ENCODE measurements at places on chromosomes 3 and 15.
A peak's percentile ranks its signal among the peaks of the same experiment; 100 is the strongest.

DNA sequence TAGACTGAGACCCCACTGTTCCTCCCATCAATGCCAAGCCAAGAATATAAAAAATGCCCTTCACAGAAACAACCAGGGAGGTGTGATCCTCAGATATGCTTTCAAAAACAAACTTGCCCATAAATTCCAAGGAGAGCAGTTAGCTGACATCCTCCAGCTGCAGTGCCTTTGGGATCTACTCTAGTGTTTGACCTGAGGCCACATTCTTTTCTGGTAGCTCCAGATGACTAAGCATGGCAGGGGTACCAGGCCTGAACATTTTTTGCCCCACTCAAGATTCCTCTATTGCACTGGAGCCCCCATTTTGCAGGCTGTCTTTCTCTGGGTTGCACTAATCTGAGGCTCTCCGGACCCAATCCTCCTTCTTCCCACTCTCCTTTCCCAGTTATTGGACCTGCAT is 27.9 kb upstream of the ACP3 start:
- H3K4me3 ChIP-seq: no peak overlapping the region
- H3K36me3 ChIP-seq: no peaks in the 10 kb centered on the region
- H3K27me3 ChIP-seq: no peaks in the 10 kb centered on the region
- H3K4me1 ChIP-seq: peaks cover 5% of the 10 kb centered on the region
- no peak for DNase-seq

DNA sequence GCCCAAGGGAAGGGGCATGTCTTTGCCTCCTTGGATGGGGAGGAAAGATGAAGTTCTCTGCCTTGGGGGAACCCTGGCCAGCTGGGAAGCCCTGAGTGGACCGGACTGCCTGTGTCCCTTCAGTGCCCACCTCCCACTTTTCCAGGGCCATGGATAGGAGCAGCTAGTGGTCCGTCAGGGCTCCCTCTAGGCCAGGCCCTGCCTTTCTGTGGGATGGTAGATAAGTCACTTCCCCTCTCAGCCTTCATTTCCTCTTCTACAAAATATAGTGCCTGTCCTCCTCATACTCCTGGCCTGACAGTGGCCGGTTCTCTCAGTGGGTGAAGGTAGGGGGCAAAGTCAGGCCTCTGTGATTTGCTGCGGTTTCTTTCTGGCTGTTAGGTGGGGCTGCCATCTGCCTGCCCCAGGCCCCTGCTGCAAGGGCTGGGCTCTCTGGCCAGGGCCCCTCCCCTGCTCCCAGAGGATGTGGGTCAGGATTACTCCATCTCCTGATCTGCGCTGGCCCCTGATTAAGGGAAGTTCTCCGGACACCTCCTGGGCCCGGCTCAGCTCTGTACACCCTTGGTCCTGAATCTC is 1.4 kb downstream of the PLEKHO2 start:
- peak overlapping the region; percentile 93 for H3K4me3 ChIP-seq
- H3K4me1 ChIP-seq: peaks cover 72% of the 10 kb centered on the region
- H3K27ac ChIP-seq: peak overlapping the region; percentile 86

DNA sequence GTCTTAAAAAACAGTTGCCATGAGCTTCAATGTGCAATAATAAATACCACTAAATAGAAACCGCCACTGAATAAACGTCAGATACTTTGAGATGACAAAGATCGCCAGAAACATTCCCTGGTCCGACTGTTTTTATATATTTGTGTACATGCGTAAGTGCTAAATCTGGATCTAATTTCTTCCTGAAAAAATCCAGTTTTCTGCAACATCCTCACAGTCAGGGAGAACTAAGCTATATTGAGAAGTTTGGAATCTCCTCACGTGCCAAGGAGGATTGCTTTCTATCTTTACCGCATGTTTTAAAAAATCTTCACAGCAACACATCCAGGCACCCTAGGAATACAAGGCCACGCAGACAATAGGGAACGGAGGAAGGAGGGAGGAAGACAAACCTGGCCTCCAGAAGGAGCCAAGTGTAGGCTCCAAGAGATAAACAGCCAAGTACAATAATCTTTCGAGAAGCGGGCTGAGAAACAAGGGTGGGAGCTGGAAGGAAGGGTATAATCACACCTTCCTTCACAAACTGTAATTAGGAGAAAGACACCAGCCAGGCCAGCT is 5.7 kb downstream of the VGLL4 start:
- H3K4me1 ChIP-seq: peaks cover 22% of the 10 kb centered on the region
- H3K4me3 ChIP-seq: no peak overlapping the region
- no peak for DNase-seq
- no peak overlapping the region for H3K27ac ChIP-seq

DNA sequence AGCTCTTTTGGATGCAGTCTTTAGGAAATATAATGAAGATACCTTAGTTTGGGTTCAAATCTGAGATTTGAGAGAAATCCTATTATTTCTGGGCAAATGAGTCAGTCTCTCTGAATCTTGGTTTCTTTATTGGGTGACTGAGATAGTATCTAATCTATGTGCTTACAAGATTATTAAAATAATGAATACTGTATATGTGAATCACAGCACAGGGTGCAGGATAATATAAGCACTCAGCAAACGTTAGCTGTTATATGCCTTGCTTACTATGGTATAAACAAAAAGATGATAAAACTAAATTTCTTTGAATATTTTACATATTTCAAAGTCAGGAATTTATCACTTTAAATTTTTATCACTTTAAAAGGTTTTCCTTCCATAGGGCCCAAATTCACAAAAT is 29.6 kb downstream of the FGF7 start:
- no peaks in the 10 kb centered on the region for H3K4me1 ChIP-seq
- no peak overlapping the region for H3K4me3 ChIP-seq
- H3K36me3 ChIP-seq: no peaks in the 10 kb centered on the region
- DNase-seq: no peak
- H3K27ac ChIP-seq: no peak overlapping the region
- H3K27me3 ChIP-seq: no peaks in the 10 kb centered on the region

GRCh38 chr3:175107995-175108394 is 248.9 kb downstream of the NAALADL2 start:
- no peak overlapping the region for H3K4me3 ChIP-seq
- DNase-seq: no peak
- H3K27me3 ChIP-seq: no peaks in the 10 kb centered on the region

GRCh38 chr3:104523136-104523535 is 843.6 kb upstream of the ALCAM start:
- no peaks in the 10 kb centered on the region for H3K4me1 ChIP-seq
- no peak overlapping the region for H3K4me3 ChIP-seq
- H3K36me3 ChIP-seq: no peaks in the 10 kb centered on the region
- no peak for DNase-seq
- H3K27me3 ChIP-seq: no peaks in the 10 kb centered on the region

DNA sequence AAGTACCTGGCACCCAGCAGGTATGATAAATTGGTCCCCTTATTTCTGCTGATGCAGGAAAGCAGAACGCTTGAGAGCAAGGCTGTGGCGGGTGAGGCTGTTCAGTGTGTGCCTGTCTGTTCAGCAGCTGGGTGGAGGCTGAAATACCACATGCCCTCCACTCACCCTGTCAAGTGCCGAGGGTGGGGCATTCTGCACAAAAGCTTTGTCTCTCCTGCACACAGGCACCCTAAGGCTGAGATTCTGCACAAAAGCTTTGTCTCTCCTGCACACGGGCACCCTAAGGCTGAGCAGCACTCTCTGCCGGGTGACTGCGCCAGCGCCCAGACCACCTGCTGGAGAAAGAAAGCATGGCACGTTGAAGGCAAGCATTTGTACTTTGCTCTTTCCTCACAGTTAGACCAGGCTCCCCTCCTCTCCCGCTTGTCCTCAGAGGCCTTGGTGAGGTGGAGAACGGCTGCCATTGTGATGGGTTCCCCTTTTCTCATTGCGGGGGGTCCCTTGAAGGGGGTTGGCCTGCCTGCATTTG is 97.5 kb downstream of the BDH1 start:
- no peaks in the 10 kb centered on the region for H3K27me3 ChIP-seq
- H3K4me1 ChIP-seq: peaks cover 15% of the 10 kb centered on the region
- DNase-seq: peak; percentile 32

DNA sequence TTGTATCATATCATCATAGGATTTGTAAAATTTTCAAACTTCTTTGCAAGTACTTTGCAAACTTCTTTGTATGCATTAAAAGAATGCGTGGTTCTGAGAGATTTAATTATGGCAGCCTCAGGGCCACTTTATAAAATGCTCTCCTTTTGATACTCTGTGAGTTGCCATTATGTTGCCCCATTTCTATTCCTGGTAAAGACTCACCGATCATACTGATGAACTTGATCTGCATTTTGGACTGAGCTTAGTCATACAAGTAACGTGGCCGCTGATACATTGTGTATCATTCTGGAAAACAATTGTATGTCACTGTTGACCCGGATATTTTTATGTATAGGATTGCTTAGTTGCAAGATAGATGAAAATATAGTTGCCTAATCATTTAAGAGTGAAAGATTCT is 38.8 kb downstream of the AKAP13 start:
- peaks cover 8% of the 10 kb centered on the region for H3K4me1 ChIP-seq
- no peak for DNase-seq
- no peaks in the 10 kb centered on the region for H3K27me3 ChIP-seq
- no peak overlapping the region for H3K4me3 ChIP-seq
- H3K27ac ChIP-seq: no peak overlapping the region

GRCh38 chr3:148101061-148101460 is 596.6 kb upstream of the AGTR1 start:
- peaks cover 1% of the 10 kb centered on the region for H3K27me3 ChIP-seq
- no peaks in the 10 kb centered on the region for H3K4me1 ChIP-seq
- H3K27ac ChIP-seq: no peak overlapping the region
- H3K4me3 ChIP-seq: no peak overlapping the region
- DNase-seq: no peak

DNA sequence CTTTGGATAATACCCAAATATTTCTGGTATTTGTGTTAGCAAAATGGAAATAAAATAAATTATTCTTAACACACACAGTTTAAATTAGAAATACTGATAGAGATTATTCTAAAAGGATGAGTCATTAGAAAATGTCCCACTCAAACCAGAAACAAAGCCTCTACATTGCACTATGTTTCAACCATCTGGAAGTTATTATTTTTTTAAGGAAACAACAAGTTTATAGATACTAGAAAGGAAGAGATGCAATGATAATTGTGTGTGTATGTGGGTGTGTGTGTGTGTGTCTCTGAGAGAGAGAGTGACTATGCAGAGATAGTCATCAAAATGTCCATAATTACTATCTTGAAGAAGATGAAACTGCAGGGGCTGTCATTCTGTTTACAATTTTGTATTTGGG is 1340.5 kb downstream of the ROBO1 start:
- H3K27me3 ChIP-seq: no peaks in the 10 kb centered on the region
- no peaks in the 10 kb centered on the region for H3K4me1 ChIP-seq
- H3K4me3 ChIP-seq: no peak overlapping the region
- H3K36me3 ChIP-seq: no peaks in the 10 kb centered on the region

DNA sequence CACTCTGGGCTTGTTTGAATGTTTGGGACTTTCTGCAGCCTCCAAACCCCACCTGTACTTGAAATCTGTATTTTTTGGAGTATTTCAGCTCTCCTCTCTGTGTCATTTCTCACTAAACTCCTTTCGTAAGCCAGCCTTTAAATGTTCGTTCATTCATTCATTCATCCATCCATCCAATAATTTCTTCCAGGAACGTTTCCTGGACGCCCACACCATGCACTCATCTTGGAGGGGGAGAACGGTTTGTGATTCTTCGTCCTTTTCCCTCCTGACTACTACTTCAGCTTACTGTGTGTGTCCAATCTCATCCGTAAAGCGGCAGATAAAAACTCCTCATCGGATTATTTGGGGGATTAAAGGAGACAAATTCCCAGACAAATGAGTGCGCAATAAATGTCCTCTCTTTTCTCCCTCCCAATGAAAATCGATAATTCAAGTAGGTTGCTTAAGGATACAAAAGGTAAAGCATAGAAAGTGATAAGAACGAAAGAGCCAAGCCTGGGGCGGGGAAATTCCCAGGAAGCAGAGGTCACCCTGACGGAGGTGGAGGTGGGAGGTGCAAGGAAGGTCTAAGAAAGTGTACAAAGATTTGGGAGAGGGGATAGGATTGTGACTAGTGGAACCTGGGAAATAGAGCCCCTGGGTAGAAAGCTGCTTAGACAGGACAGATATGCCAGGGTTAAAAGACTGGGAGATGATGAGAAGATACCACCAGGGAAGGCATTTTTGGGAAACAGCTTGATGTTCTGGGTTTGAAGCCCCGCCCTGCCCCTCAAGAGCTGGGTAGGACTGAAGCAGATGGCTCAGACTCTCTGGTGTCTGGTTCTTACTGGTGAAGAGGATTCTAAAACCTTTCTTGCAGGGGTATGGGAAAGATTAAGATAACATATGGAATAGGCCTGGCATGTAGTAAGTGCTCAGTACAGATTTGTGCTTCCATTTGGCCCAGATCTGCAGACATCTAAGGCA is 896 bp upstream of the KLHL25 start:
- H3K27ac ChIP-seq: no peak overlapping the region
- peak overlapping the region; percentile 80 for H3K4me3 ChIP-seq

GRCh38 chr15:62779036-62779770 is 263.3 kb upstream of the TPM1 start:
- no peak for DNase-seq
- peaks cover 7% of the 10 kb centered on the region for H3K4me1 ChIP-seq
- H3K27me3 ChIP-seq: no peaks in the 10 kb centered on the region
- H3K4me3 ChIP-seq: no peak overlapping the region

DNA sequence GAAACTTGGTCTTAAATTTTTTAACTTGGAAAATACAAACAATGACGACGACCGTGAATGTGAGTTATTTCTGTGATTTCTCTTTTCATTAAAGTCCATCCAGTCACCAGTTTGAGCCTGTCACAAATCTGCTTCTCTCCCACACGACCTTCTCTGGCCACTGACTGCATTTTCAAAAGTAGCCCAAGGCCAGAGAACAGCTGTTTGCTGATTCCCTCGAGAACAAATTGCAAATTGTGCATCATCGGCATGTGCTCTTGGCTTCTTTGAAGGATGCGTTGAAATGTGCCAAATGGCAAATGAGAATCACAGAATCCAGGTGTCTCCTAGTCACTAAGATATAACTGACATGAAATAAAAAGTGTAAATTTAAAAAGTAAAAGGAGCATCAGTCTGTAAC is 106.4 kb downstream of the AQP9 start:
- DNase-seq: no peak
- H3K4me3 ChIP-seq: no peak overlapping the region
- no peaks in the 10 kb centered on the region for H3K27me3 ChIP-seq
- no peaks in the 10 kb centered on the region for H3K36me3 ChIP-seq
- H3K27ac ChIP-seq: no peak overlapping the region
- no peaks in the 10 kb centered on the region for H3K4me1 ChIP-seq

GRCh38 chr15:82805994-82806406 is at the start of gene FSD2:
Gene FSD2, minus strand, starts transcription at chr15:82806069. Its CDS starts 18,679 bp downstream, at chr15:82787390.
- H3K36me3 ChIP-seq: no peaks in the 10 kb centered on the region
- peaks cover 23% of the 10 kb centered on the region for H3K4me1 ChIP-seq
- H3K4me3 ChIP-seq: no peak within 1 kb of the TSS
- H3K27me3 ChIP-seq: no peaks in the 10 kb centered on the region
- H3K27ac ChIP-seq: no peak within 1 kb of the TSS

DNA sequence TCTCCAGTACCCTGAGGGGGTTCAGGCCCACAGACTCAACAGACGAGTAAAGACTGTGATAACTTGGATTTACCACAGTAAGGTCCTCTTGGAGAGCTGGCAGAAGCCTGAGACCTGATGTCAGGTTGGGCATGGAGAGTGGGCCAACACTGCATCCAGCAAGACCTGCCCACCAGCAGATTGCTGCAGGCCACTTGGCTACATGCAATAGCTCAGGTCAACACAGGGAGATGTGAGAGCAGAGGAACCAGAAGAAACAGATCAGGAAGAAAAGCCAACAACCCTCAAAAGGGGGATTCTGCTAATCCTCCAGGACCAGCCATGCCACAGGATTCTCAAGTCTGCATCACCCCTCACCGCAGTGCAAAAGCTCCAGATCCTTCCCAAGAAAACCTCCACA is 1.7 kb upstream of the IP6K1 start:
- no peaks in the 10 kb centered on the region for H3K36me3 ChIP-seq
- no peak for DNase-seq
- peaks cover 28% of the 10 kb centered on the region for H3K4me1 ChIP-seq
- no peaks in the 10 kb centered on the region for H3K27me3 ChIP-seq

- DNase-seq: no peak
- H3K27ac ChIP-seq: no peak overlapping the region
- H3K27me3 ChIP-seq: no peaks in the 10 kb centered on the region
Measured at GRCh38 chr3:129656659-129657247, 50.3 kb upstream of the PLXND1 start.

Data from common myeloid progenitor, CD34-positive (primary cell).